ENCODE measurements at places on chromosomes 6 and 20.

- no peak for DNase-seq
These were observed 20.7 kb downstream of the TXLNB start for GRCh38 chr6:139271056-139271455.

DNA sequence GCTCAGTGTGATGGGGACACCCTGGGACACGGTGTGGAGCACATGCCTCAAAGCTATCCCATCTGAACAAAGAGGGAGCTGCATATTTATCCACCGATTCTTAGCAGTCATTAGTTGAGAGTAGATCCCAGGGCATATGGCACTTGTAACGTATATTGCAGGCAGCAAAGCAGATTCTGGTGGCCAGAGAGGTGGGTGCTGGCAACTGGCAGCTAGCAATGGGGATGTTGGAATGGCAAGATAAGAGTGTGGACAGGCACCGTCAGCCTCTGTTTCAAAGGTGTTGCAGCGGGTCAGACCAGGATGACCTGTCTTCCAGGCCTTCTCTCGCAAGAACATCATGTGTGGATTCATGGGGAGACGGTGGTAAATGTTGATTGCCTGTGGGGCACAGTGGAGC lies 287.8 kb upstream of the RNF24 start:
- DNase-seq, result no peak

GRCh38 chr20:60976913-60977312 lies 275.1 kb upstream of the CDH4 start:
- DNase-seq, result no peak

DNA sequence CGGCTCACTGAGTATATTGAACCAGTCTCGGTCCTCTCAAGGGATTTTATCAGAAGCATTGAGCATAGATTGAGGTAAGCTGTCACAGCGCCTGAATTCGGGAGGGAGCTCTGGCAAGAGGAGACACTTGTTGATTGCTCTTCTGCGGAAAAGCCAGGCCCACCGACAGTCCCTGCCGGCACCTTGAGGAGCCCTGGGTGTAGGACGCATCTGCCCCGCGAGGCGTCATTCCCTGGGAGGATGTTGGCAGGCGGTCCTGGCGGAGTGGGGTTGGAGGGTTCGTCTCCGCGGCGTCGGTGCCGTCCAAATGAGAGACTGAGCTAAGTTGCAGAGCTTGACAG lies 843 bp downstream of the FBXO9 start:
- DNase-seq, result peak; percentile 45

DNA sequence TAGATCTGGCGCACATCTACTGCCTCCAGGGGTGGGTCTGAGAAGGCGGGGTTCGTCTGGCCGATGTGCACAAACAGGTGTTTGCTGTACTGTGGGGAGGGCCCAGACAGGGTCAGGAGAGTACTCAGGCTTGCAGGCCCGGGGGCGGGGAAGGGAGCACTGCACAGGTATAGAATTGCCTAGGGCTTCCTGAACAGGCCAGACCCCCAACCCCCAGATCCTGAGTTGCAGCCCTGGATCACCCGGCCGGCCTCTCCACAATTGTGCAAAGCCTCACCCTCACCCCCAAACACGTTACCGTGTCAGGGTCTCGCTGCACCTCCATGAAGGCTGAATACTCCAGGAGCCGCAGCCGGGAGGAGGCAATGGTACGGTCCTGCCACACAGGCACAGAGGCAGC lies 7.8 kb downstream of the RPL10A start:
- DNase-seq, result no peak

All from activated T-cell treated with anti-CD3 and anti-CD28 coated beads, Interleukin-2, amount 50 U/mL, for 72 hours (primary cell).